ENCODE measurements at places on chromosomes 16 and 17.

DNA sequence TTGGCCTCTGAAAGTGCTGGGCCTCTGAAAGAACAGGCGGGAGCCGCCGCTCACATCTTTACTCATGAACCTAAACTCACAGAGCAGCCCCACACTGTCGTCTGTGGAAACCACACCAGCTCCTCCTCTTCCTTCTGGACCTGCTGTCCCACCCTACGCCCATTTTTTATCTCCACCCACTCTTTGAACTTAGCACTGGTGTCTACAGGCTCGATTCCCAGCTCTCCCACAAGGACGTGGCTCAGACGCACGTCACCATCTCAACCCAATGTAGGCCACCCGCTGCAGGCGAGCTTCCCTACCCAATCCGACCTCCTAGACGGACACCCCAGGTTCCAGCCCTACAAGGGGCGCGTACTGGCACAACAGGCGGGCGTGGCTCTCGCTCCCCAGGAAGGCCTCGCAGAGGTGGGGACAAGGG lies 62.2 kb downstream of the NXN start:
- no peak for DNase-seq

DNA sequence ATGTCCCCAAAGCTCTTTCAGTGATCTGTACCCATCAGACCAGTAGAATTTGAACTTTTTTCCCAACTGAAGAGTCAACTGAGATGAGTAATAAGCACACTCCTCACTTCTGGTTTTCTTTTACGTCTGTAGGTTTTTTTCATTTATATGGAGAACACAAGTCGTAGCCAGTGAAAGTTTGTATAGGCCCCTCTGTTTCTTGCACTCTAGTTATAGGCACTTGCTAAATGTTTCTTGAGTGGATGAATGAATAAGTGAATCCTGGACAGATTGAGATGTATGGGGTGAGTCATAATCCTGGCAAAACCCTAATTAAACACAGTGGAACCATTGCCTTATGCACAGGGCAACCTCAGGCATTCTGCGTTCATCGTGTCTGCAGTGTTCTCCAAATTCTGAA lies 193.7 kb upstream of the TBX2 start:
- no peak for DNase-seq

- no peak for DNase-seq
Measured at GRCh38 chr17:38926293-38927070, 1.1 kb downstream of the LASP1NB start.

DNA sequence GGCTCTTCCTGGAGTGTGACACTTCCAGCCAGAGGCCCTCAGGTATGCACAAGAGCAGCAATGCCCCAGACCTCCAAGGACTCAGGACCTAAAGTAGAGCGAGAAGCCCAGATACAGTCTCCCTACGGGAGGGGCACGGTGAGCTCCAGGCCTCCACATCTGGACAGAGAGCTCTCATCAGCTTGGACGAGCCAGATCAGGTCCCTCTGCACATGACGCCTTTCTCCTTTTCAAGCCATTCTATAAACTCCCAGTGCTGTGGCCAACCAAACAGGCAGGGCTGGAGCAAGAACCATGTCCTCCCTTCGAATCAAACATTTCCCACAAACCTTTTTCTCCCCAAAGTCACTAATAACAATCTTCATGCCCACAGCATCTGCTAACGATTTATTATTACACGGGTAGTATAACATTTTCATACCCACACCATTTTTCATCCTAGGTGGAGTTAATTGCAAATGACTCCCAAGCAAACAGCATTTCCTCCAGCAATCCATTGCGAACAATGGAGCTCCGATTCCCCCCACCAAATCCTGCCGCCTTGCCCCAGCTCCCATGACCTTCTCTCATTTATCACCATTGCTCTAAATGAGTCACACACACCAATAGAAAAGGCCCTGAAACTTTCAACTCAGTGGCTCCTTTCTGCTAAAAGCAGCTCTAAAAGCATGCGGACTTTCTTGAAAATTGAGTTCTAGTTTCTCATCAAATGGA lies 24.2 kb upstream of the NLRP1 start:
- DNase-seq: no peak

DNA sequence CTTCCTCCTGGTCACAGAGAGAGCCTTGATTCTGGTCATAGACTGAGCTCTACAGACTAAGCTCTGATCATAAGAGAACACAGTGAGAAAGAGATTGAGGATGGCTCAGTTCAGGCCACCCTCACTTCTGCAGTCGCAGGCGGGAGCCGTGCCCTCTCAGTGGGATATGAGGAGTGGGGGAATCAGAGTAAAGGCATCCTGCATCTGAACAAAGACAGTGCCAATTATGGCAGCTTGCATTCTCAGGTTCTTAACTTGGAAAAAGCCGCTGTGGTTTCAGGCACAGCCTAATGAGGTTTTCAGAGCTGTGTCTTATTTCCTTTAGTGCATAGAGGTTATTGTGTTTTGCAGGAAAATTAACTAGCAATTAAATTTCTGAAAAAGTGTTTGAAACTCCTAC lies 134.4 kb upstream of the NLRP1 start:
- no peak for DNase-seq

GRCh38 chr16:50593410-50594150 lies 45.4 kb downstream of the NKD1 start:
- peak; percentile 21 for DNase-seq

- DNase-seq: no peak
Measured at GRCh38 chr17:73600103-73600871, 44.0 kb downstream of the SDK2 start.

GRCh38 chr16:752007-752312 lies 8.6 kb upstream of the MSLN start:
- no peak for DNase-seq

GRCh38 chr17:57756951-57757350 lies 11.9 kb upstream of the CCDC182 start:
- no peak for DNase-seq

Measured in K562 (cell line).